ENCODE measurements at places on chromosomes 3 and 15.

GRCh38 chr3:167480748-167481147, 6.9 kb upstream of the SERPINI2 start:
- DNase-seq: no peak

DNA sequence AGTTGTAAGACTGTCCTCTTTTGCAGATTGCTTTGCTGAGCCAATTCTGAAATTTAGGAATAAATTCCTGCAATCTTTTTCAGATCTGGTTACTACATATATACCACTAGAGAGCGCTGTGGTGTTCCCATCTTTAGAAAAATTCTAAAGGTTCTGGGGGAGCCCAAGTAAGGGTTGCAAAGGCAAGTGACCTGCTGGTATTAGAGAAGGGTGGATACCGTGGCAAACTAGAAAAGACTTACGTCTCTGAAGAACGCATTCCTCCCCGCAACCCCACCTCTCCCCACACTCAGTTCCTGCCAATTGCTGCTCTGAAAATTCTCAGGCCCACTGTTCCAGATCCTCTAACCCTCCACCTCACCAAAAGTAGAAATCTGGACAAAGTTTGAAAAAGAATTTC, 48.5 kb downstream of the EFHB start:
- DNase-seq: peak; percentile 58

DNA sequence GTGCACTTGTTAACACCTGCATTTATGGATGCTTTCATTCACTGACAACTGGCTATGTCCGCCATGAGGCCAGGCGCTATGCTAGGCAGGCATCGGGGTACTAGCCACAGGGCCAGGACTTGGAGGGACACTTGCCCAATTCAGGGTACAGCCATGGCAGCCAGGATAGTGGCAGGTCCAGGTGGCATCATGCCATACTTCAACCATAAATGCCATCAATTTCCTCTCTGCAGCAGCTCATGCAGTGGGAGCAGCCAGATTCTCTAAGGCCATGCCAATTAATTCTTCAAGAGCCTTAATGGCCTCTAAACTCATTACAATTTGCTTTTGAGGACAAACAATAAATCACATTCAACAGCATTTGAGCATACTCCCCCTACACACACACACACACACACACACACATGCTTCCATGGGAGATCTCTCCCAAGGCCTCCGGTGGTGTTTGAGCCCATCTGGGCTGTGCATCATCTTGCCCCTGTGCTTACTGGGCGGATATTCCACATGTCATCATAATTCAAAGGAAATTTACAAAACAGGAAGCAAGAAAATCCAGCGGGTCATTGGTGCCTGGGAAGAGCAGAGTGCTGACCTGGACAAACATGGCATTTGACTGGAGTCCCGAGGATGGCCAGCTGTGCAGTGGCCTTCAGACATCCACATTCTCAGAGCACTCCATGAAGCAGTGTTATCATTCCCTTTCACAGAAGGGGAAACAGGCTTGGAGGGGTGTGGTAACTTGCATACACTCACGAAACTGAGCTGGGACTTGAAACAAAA, 109.1 kb downstream of the IQSEC1 start:
- no peak for DNase-seq

DNA sequence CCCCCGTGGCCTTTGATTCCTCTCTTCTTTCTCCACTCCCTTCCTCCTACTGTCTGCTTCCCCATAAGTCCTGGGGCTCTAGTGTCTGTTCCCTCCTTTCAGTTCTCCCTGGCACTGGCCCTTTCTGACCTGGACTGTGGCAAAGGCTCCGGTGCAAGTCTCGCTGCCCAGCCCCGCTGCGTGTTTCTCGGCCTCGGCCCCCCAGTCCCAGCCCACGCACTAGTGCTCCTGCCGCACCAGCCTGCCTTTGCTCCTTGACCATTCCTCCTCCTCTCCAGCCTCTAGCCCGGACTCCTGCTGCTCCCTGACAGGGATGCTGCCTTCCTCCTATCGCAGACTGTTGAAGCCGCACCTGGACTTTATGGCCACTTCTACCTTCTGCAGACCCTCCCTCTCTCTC, 2.1 kb downstream of the TM6SF1 start:
- DNase-seq: peak; percentile 39

GRCh38 chr3:111373861-111374260, 168.1 kb upstream of the CD96 start:
- DNase-seq: no peak

- DNase-seq: no peak
These were observed 146.0 kb downstream of the IL20RB start for GRCh38 chr3:137103739-137104138.

GRCh38 chr3:117473981-117474538, 764.5 kb downstream of the TUSC7 start:
- DNase-seq: no peak

GRCh38 chr15:66725464-66725785, 23.4 kb downstream of the SMAD6 start:
- no peak for DNase-seq

- no peak for DNase-seq
These were observed 11.8 kb downstream of the DPH3 start for GRCh38 chr3:16252988-16253387.

GRCh38 chr3:143241481-143241951, 121.9 kb downstream of the CHST2 start:
- no peak for DNase-seq

- peak; percentile 68 for DNase-seq
These were observed 84.6 kb downstream of the DGKG start for GRCh38 chr3:186277268-186277909.

GRCh38 chr15:76084256-76084655, 24.5 kb downstream of the TMEM266 start:
- no peak for DNase-seq

- DNase-seq: no peak
These were observed 144.6 kb downstream of the THSD4 start for GRCh38 chr15:71259866-71260265.

GRCh38 chr3:27677565-27677964, 44.6 kb downstream of the EOMES start:
- no peak for DNase-seq

- DNase-seq: no peak
These were observed 263.8 kb downstream of the ZBBX start for GRCh38 chr3:167116120-167116922.
